ENCODE measurements at places on chromosomes 1 and 21.

DNA sequence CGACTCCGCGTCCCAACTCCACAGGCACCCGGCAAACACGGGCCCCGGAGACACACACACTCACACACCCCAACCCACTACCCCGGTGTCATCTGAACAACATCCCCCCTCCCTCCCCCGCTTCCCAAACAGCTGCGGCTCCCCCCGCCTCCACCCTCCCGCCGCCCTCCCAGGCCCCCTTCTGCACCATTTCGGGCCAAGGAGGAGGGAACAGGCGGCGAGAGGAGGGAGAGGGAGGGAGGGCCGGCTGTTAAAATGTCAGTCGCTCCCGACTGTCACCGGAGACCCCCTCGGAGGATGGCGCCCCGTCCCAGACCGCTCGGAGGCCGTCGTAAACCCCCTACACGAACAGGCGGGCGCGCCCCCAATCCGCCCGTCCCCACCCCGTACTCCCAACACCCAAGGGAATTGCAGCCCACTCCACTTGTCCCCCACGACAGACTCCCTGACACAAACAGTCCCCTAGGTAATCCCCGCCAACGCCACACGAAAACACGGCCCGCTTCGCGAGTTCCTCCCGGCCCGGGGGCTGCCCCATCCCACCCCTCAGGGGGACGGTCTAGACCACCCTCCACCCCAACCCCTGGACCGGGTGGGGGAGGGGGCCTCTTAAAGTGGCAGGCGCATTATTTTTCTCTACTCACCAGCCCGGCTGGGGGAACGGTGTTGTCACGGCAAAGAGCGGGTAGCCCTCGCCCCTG is 583 bp downstream of the MEF2D start:
- DNase-seq, result no peak

DNA sequence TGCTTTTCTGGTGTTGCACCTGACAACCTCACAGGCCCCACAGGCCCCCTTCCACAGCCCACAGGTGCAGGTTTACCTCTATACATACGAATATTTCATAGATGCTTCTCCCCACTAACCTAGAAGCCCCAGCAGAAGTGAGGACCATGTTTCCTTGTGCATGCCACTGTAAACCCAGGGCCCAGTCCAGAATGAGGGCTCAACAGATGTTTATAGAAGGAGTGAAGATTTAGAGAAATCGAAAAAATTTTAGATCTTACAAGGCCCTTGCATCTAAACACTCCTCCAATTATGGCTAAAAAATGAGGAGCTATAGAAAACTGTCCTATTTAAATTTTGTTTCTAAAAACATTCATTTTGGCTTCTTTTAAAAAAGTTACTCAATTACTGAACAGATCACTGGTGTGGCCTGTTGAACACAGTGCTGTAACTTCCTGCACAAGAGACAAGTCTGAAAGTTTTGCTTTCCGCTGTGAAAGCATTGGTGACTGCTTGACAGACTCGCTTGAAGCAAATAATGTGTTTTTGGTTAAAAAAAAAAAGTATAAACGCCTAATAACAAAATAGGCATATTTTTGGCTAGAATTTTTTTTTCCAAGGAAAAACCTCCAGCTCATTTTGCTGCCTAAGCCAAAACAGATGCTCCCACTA is 1.2 kb downstream of the ABCB10 start:
- DNase-seq, result peak; percentile 48

- DNase-seq, result peak; percentile 95
These were observed 28.3 kb upstream of the RAB3GAP2 start for GRCh38 chr1:220300442-220301121.

- no peak for DNase-seq
These were observed 75.4 kb downstream of the VWA5B1 start for GRCh38 chr1:20366056-20366462.

- peak; percentile 49 for DNase-seq
These were observed 15.3 kb upstream of the SRSF10 start for GRCh38 chr1:23995431-23995837.

- DNase-seq, result no peak
These were observed 24.2 kb downstream of the ERG start for GRCh38 chr21:38474124-38474523.

Measured in choroid plexus epithelial cell (primary cell).